Ascending aorta (tissue), 2 donors: ENCODE measurements at places on chromosomes 1 and 21. TPM values are rescaled to one million over a fixed set of nuclear protein-coding genes. Genes with fewer than 3 reads are reported as not detected.

Gene RSPO1
- total RNA-seq = not detected

Gene RAB7B
- total RNA-seq = not detected

Gene KRTAP11-1
- total RNA-seq = not detected

Gene BRWD1
- total RNA-seq = 15.4 TPM
